ENCODE measurements at places on chromosomes 3 and 15.
A peak's percentile ranks its signal among the peaks of the same experiment; 100 is the strongest.

DNA sequence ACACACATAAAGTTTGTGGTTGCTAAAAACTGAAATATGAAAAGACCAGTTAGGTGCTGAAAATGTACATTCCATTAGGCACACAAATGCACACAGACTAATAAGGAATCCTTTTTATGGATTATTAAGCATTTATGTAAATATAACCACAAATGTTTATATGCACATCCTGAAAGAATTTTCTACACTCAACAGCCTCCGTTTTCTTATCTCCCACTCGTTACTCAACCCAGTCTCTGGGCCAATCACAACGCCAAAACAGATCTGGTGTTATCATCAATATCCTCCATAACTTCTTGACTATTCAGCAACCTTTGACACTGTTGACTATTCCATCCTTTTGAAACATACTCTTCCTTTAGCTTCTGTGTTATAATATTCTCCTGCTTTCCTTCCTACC, 136.4 kb downstream of the ATP8B4 start:
- H3K4me3 ChIP-seq = no peak overlapping the region
- no peaks in the 10 kb centered on the region for H3K27me3 ChIP-seq
- H3K36me3 ChIP-seq = no peaks in the 10 kb centered on the region
- no peak for DNase-seq
- H3K4me1 ChIP-seq = no peaks in the 10 kb centered on the region

- peaks cover 1% of the 10 kb centered on the region for H3K36me3 ChIP-seq
- H3K4me3 ChIP-seq = no peak overlapping the region
- peaks cover 39% of the 10 kb centered on the region for H3K4me1 ChIP-seq
- no peaks in the 10 kb centered on the region for H3K27me3 ChIP-seq
Measured at GRCh38 chr15:29776859-29777258, 45.4 kb downstream of the TJP1 start.

GRCh38 chr15:69767191-69767590, 314.6 kb downstream of the RPLP1 start:
- H3K27me3 ChIP-seq = no peaks in the 10 kb centered on the region
- no peak overlapping the region for H3K27ac ChIP-seq
- no peaks in the 10 kb centered on the region for H3K4me1 ChIP-seq
- no peak overlapping the region for H3K4me3 ChIP-seq
- DNase-seq = no peak

- no peak overlapping the region for H3K27ac ChIP-seq
- peaks cover 16% of the 10 kb centered on the region for H3K4me1 ChIP-seq
- H3K36me3 ChIP-seq = 0 out of 3 replicates have a peak, but pooled peaks cover 18% of the 10 kb centered on the region
- H3K4me3 ChIP-seq = no peak overlapping the region
- H3K27me3 ChIP-seq = no peaks in the 10 kb centered on the region
Measured at GRCh38 chr3:105747060-105747541, 121.7 kb downstream of the CBLB start.

DNA sequence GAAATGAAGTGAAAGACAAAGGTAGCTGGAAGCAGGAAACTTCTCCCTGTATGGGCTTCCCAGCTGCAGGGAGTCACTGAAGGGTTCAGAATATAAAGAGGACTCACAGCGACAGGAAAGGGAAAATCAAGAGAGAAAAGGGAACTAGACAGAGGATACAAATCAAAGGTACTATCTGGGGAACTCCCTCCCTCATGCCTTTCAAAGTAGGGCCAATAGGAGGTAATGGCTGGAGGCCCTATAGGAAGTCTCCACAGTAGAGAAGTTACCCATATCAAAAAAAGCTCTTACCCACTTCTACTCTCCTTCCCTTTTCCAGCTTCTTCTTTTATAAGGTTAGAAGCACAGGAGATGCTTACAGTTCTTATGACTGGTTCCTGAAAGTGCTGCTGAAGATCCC, 43.5 kb downstream of the FMN1 start:
- H3K27ac ChIP-seq = no peak overlapping the region
- no peaks in the 10 kb centered on the region for H3K36me3 ChIP-seq
- no peak for DNase-seq

DNA sequence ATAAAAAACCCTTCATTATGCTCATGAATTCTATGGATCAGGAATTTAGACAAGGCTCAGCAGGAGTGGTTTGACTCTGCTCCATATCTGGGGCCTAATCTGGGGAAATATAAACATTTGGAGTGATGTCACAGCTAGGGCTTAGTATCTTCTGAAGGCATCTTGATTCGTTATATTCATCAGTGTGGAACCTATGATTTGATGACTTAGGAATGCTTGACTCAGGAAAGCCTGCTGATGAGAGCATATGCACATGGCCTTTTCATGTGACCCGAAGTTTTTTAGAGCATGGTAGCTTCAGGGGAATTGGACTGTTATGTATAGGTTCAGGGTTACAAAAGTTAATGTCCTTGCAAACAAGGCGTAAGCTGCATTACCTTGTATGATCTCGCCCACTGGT, 184.9 kb upstream of the LRRC3B start:
- no peak overlapping the region for H3K27ac ChIP-seq
- no peak overlapping the region for H3K4me3 ChIP-seq
- DNase-seq = no peak
- H3K27me3 ChIP-seq = no peaks in the 10 kb centered on the region
- no peaks in the 10 kb centered on the region for H3K4me1 ChIP-seq
- H3K36me3 ChIP-seq = no peaks in the 10 kb centered on the region

GRCh38 chr3:73786321-73786807, 161.6 kb upstream of the PDZRN3 start:
- no peaks in the 10 kb centered on the region for H3K27me3 ChIP-seq
- DNase-seq = no peak
- H3K36me3 ChIP-seq = no peaks in the 10 kb centered on the region
- no peak overlapping the region for H3K4me3 ChIP-seq

GRCh38 chr15:90266061-90266431, 574 bp downstream of the NGRN start:
- H3K4me1 ChIP-seq = peaks cover 62% of the 10 kb centered on the region
- peak overlapping the region; percentile 71 for H3K4me3 ChIP-seq

DNA sequence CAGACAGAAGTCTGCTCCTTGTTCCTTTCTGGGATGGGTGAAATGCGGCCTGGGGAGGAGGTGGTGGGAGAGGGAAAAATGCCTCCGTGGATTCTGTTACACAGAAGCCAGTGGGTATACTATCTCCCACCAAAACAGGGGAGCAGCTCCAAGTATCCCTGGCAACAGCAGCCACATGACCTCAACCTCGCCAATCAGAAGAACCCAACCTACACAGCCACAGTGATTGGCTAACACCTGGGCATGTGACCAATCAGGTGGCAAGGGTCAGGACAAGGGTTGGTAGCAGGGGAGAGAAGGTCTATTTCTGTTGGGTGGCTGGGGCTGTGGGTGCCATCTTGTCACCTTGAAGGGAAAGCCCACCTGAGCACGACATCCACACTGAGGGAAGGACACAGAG, 9.1 kb upstream of the ACAD9 start:
- H3K27me3 ChIP-seq = 0 out of 3 replicates have a peak, but pooled peaks cover 6% of the 10 kb centered on the region
- no peak overlapping the region for H3K27ac ChIP-seq
- H3K36me3 ChIP-seq = no peaks in the 10 kb centered on the region

DNA sequence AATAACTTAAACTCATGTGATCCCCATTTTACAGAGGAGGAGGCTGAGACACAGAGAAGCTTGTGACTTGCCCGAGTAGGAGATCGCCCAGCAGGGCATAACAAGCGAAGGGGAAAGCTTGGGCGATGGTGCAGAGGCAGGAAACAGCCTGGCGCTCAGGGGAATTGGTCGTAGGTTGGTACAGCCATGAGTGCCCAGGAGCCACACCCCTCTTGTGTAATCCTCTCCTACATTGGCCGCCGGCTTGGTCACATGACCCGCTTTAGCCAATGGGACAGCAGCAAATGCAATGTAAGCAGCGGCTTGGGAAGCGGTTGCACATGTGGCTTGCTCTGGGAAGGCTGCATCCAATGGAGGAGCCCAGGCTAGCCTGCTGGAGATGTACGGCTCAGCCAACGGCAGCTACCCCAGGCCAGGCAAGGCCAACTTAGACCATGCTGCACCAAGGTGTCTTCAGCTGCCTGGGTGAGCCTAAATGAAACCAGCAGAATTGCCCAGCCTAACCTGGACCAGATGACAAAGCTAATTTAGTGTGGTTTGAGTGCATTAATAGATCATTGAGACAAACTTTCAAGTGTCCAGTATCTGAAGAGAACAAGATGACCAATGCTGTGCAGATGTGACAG, 50.3 kb upstream of the SLC6A6 start:
- H3K36me3 ChIP-seq = no peaks in the 10 kb centered on the region
- no peak overlapping the region for H3K4me3 ChIP-seq
- peaks cover 8% of the 10 kb centered on the region for H3K4me1 ChIP-seq
- DNase-seq = peak; percentile 19
- H3K27me3 ChIP-seq = peaks cover 2% of the 10 kb centered on the region

GRCh38 chr15:35727627-35728026, 181.7 kb upstream of the DPH6 start:
- H3K4me3 ChIP-seq = no peak overlapping the region
- H3K4me1 ChIP-seq = no peaks in the 10 kb centered on the region
- DNase-seq = no peak
- no peak overlapping the region for H3K27ac ChIP-seq
- no peaks in the 10 kb centered on the region for H3K27me3 ChIP-seq

- H3K4me1 ChIP-seq = peaks cover 18% of the 10 kb centered on the region
- H3K27ac ChIP-seq = no peak overlapping the region
- peak; percentile 76 for DNase-seq
- no peak overlapping the region for H3K4me3 ChIP-seq
- no peaks in the 10 kb centered on the region for H3K36me3 ChIP-seq
Measured at GRCh38 chr3:45199837-45200648, 26.0 kb downstream of the TMEM158 start.

GRCh38 chr3:152540120-152540519, 271.4 kb downstream of the MBNL1 start:
- no peaks in the 10 kb centered on the region for H3K27me3 ChIP-seq
- H3K4me3 ChIP-seq = no peak overlapping the region
- H3K27ac ChIP-seq = no peak overlapping the region
- H3K4me1 ChIP-seq = no peaks in the 10 kb centered on the region

DNA sequence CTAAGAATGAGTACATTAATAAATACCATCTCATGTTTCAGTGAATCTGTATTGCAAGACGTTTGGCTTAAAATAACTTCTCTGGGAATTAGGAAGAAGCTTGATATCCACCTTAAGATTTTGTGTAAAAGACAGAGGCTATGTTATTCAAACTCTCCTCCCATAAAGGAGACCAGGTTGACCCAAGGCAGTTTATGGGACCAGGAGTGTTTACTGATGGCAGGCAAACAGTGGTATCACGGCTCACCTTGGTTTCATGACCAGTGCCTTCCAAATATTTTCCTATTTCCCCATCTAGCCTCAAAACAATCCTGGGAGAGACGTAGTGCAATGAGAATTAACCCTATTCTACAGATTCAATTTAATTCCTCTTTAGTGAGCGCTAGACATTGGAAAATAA, 90.2 kb upstream of the SNTN start:
- H3K27ac ChIP-seq = no peak overlapping the region
- H3K27me3 ChIP-seq = no peaks in the 10 kb centered on the region
- H3K4me1 ChIP-seq = no peaks in the 10 kb centered on the region

GRCh38 chr15:67319961-67320360, 65.4 kb downstream of the IQCH start:
- H3K4me1 ChIP-seq = no peaks in the 10 kb centered on the region
- H3K4me3 ChIP-seq = no peak overlapping the region
- no peak for DNase-seq
- no peak overlapping the region for H3K27ac ChIP-seq
- H3K36me3 ChIP-seq = no peaks in the 10 kb centered on the region
- no peaks in the 10 kb centered on the region for H3K27me3 ChIP-seq

GRCh38 chr3:108441071-108441507, 69.3 kb downstream of the MYH15 start:
- DNase-seq = no peak
- H3K4me3 ChIP-seq = no peak overlapping the region
- no peaks in the 10 kb centered on the region for H3K4me1 ChIP-seq
- H3K27me3 ChIP-seq = no peaks in the 10 kb centered on the region

- no peaks in the 10 kb centered on the region for H3K4me1 ChIP-seq
- no peak overlapping the region for H3K4me3 ChIP-seq
- H3K27me3 ChIP-seq = peaks cover 1% of the 10 kb centered on the region
- no peak for DNase-seq
- H3K36me3 ChIP-seq = no peaks in the 10 kb centered on the region
Measured at GRCh38 chr3:44223299-44223698, 18.4 kb upstream of the TOPAZ1 start.

DNA sequence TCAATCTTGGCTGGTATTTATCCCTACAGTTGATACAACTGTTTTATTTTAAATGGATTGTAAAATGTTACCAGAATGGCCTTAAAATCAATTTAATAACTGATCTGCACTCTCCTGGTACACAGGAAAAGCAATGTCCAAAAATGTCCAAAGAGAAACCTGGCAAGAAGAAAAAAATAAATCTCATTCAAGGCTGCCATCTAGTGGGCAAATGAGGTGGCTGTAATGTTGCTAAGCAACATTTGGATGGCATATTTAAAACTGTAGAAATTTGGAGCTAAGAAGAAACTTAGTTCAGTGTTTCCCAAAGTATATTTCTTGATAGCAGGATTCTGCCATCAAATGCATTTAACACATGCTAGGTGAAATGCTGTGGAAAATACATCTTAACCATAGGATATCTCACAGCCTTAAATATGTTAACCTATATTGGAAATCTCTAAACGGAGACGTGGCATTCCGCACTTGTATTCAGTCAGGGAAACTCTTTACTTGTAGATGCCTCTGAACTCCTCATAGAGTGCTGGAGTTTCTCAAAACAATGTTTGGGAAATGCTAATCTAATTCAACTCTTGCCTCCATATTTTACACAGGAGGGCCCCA, 216.8 kb downstream of the ERC2 start:
- no peaks in the 10 kb centered on the region for H3K36me3 ChIP-seq
- H3K27ac ChIP-seq = no peak overlapping the region
- no peaks in the 10 kb centered on the region for H3K4me1 ChIP-seq
- no peaks in the 10 kb centered on the region for H3K27me3 ChIP-seq

GRCh38 chr3:194330160-194330559, 21.0 kb downstream of the CPN2 start:
- H3K27me3 ChIP-seq = no peaks in the 10 kb centered on the region
- peaks cover 74% of the 10 kb centered on the region for H3K4me1 ChIP-seq
- no peak overlapping the region for H3K27ac ChIP-seq
- H3K36me3 ChIP-seq = no peaks in the 10 kb centered on the region

DNA sequence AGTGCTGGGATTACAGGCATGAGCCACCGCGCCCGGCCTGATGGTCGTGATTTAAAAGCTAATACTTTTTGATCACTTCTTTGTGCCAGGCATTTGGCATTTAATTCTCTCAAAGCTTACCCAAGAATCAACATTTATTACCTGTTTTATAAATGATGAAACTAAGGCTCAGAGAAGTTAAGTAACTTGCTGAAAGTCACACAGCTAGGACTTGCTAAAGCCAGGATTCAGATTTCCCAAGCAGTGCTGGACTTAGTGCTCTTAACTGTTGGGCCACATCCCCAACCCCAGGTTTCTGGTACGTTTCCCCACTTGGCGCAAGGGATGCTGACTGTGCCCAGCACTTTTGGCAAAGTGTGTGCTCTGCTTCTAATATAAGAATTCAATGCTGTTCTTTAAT, 10.5 kb downstream of the GRK7 start:
- no peak overlapping the region for H3K4me3 ChIP-seq
- no peak overlapping the region for H3K27ac ChIP-seq
- DNase-seq = no peak
- H3K4me1 ChIP-seq = peaks cover 22% of the 10 kb centered on the region
- no peaks in the 10 kb centered on the region for H3K36me3 ChIP-seq

- H3K27me3 ChIP-seq = no peaks in the 10 kb centered on the region
- no peak overlapping the region for H3K4me3 ChIP-seq
- no peaks in the 10 kb centered on the region for H3K4me1 ChIP-seq
- no peak overlapping the region for H3K27ac ChIP-seq
- no peak for DNase-seq
Measured at GRCh38 chr3:157232141-157232540, 72.2 kb upstream of the CCNL1 start.
